ENCODE measurements at places on chromosomes 7 and 10.

DNA sequence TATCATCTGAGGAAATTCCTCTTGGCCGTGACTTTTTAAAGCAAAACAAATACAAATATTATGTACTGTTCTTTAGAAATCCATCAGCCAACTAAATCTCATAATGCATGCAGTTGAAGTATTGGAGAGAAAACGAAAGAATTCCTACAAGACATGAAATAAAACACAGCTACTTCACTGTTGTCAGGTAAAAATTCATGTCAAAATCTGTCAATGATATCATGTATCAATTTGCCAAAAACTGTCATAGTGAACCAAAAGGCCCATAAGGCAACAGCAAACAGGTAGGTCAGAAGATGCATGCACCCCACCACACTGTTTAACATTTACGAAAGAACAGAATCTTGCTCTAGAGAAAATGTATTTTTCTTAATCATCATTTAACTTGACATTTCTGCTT, 2.3 kb downstream of the GPR22 start:
- no peak for DNase-seq

- DNase-seq, result no peak
Observed at GRCh38 chr10:86500846-86501245, 20.7 kb downstream of the WAPL start.

GRCh38 chr7:100089458-100090196, 858 bp downstream of the COPS6 start:
- no peak for DNase-seq

- DNase-seq, result no peak
Observed at GRCh38 chr10:131925011-131925649, 24.3 kb downstream of the PPP2R2D start.

DNA sequence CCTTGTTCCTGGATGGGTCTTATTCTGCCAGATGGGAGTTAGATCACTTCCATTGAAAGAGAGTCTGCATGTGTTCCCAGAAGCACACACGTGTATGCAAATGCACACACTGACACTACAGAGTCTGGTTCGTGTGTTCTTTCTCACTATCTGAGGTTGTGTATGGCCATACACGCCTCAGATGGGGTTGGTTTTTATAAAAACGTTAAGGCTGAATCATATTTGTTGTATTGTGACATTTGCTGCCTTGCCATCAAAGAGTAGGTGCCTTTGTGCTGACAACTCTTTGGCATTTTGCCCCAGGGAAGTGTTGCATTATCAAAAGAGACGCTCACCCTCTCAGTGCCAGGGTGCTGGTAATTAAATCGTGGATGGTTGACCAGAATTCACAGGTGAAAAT, 37.7 kb upstream of the HDAC9 start:
- peak; percentile 59 for DNase-seq

GRCh38 chr7:80600046-80600445, 38.4 kb upstream of the CD36 start:
- DNase-seq, result no peak

GRCh38 chr10:124709861-124710260, 34.3 kb downstream of the FAM53B start:
- no peak for DNase-seq

- no peak for DNase-seq
Observed at GRCh38 chr7:44665531-44666213, 59.2 kb downstream of the OGDH start.

DNA sequence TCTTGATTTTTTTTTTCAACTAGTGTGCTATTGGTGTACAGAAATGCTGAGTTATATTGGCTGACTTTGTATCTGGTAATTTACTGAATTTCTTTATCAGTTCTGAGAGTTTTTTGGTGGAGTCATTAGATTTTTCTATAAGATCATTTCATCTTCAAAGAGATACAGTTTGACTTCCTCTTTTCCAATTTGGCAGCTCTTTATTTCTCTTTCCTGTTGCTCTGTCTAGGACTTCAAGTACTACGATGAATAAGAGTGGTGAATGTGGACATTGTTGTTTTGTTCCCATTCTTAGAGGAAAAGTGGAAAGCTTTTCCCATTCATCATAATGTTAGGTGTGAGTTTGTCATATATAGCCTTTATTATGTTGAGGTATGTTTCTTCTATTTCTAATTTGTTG, 50.2 kb downstream of the LOXL4 start:
- no peak for DNase-seq

GRCh38 chr7:1123715-1124114, 35.8 kb downstream of the GPER1 start:
- DNase-seq, result no peak

GRCh38 chr7:70353946-70354335, 755.7 kb downstream of the AUTS2 start:
- no peak for DNase-seq

DNA sequence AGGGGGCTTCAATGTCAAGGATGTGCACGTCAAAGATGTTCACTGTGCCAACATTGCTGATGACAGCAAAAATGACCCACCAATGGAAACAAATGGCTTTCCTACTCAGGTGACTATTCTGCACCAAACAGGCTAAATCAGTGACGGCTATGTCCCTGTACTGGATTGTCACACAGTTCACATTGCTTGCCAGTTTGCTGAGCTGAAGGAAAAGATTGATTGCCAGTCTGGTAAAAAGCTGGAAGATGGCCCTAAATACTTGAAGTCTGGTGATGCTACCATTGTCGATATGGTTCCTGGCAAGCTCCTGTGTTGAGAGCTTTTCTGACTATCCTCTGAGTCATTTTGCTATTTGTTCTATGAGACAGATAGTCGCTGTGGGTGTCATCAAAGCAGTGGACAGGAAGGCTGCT, 202.2 kb upstream of the ETV1 start:
- DNase-seq, result no peak

- DNase-seq, result no peak
Observed at GRCh38 chr10:113322843-113323242, 230.0 kb upstream of the HABP2 start.

DNA sequence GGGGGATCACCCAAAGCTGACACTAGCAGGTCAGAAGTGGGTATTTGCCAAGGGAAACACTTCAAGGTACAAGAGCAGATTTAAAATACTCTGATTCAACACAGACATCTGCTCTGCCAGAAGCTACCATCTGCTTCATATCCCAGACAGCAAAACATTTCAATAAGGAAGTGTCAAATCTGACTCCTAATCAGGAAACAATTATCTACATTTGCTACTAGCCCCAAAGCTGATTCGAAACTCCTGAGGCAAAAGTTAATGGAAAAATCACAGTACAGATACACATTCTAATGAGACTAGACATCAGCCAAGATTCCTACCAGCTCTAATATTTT, 48.9 kb downstream of the PARD3 start:
- peak; percentile 84 for DNase-seq

DNA sequence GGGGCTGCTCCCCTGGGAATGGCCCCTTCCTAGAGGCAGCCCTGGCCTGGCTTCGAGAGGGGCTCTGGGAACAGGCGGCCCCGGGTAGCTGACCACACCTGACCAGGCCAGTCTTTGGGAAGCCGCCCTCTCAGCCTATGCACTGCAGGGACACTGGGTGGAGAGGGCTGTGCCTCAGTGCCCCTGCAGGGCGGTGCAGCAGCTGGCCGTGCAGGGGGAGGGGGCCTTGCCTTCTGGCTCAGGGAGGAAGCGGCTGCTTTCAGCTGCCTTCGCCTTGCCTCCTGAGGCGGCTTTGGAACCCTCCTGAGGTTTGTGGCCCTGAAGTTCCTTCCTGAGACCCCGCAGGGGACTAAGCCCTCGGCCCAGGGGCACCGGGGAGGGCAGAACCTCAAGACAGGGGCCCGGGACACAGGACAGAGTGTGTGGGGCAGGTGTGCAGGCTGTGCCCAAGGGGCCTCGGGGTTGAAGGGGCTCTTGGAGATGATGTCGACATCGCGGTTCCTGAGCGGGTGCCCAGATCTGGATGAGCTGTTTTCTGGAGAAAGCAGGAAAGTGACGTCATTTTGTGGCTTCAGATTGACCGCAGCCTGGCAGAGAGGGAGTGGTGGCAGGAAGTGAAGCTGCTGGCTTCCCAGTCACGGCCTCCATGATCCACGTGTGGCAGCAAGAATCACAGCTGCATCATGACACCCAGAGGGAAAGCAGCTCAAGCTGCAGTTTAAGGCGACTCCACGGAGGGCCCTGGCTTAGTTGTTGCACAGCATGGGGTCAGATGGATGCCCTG, 17.7 kb downstream of the ADAM8 start:
- DNase-seq, result no peak

- no peak for DNase-seq
Observed at GRCh38 chr7:117755136-117755535, 118.1 kb downstream of the CTTNBP2 start.

DNA sequence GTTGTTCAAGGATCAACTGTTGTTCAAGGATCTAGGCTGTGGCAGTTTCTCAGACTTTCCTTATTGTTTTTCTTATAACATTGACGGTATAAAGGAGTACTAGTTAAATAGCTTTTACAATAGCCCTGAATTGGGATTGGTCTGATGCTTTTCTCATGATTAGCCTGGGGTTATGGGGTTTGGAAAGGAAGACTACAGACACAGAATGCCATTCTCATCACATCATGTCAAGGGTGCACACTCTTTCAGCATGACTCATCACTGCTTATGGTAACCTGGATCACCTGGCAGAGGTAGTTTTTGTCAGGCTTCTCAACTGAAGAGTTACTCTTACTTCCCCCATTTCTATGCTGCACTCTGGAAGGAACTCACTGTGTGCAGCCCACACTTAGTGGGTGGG, 194.2 kb upstream of the NPSR1 start:
- DNase-seq, result no peak

GRCh38 chr10:1364151-1364910, 308.1 kb downstream of the WDR37 start:
- no peak for DNase-seq

- no peak for DNase-seq
Observed at GRCh38 chr10:35208536-35208935, 81.9 kb downstream of the CREM start.

- no peak for DNase-seq
Observed at GRCh38 chr7:117010375-117011133, 57.3 kb downstream of the ST7 start.

DNA sequence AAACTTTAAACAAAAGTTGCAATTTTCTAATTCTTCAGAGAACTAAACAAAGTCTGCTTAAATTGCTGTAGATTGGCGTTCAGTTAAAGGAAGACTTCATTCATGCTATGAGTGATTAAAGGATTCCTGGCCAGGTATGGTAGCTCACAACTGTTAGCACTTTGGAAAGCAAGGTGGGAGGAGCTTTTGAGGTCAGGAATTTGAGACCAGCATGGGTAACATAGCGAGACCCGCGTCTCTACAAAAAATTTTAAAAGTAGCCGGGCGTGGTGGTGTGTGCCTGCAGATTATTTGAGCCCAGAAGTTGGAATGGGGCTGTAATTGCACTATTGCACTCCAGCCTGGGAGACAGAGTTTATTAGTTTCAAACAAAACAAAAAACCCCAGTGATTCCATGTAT, 13.5 kb upstream of the SCRN1 start:
- DNase-seq, result no peak

DNA sequence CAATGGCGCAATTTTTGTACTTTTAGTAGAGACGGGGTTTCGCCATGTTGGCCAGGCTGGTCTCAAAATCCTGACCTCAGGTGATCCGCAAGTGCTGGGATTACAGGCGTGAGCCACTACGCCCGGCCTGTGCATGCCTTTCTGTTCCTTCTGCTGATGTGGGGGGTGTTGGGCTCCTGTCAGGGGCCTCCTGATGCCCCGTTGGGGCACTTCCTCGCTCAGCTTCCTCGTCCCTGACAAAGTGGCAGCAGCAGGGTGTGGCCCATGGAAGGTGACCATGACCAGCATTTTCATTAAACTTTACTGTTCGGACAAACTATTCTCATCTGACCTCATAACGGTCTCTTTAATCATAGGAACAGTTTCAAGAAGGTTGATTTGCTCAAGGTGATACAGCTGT, 69.4 kb downstream of the TBXAS1 start:
- DNase-seq, result no peak

- DNase-seq, result no peak
Observed at GRCh38 chr7:38020121-38020785, 99.8 kb downstream of the EPDR1 start.

- no peak for DNase-seq
Observed at GRCh38 chr10:98318861-98319260, 50.9 kb upstream of the LOXL4 start.

GRCh38 chr10:96470116-96470743, 43.5 kb downstream of the TLL2 start:
- peak; percentile 16 for DNase-seq

GRCh38 chr10:27743012-27743876, 2.4 kb downstream of the MKX start:
- no peak for DNase-seq

DNA sequence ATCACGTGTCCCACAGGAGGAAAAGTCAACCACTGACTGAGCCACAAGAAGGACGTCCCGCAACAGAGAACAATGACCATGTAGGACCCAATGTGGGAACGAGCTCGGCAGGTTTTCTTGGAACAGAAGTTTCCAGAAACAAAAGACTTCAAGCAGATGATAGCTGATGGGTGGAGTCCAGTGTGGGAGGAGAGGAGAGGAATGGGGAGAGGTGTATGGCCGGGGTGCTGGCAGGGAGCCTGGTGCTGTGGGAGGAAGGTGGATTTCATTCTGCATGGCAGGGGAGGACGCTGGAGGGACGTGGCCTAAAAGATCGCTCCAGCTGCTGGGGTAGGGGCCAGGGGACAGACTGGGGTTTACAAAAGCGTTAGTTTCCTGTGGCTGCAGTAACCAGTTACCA, 48.5 kb upstream of the LMTK2 start:
- DNase-seq, result no peak

- no peak for DNase-seq
Observed at GRCh38 chr10:103882285-103883007, 27.1 kb upstream of the SH3PXD2A start.

- no peak for DNase-seq
Observed at GRCh38 chr7:37142958-37143357, 305.7 kb downstream of the ELMO1 start.

DNA sequence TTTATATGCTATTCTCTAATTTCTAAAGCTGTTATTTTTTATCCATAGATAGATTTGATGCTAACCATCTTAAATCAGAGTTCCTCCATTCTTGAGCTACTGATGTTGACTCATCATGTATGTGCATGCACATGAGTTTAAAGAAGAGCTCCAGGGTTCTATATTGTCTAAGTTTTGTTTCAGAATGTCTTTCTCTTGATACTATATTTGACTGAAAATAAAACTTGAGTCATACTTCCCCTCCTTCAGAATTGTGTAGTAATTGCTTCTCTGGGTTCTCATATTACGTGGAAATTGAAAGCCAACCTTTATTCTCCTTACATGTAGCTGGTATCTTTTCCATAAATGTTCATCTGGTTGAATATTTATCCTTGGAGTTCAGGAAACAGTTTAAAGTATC, 89.4 kb downstream of the LRRTM3 start:
- DNase-seq, result no peak

GRCh38 chr7:107122486-107122911, 46.3 kb upstream of the HBP1 start:
- no peak for DNase-seq

GRCh38 chr7:45469103-45469502, 105.1 kb upstream of the ADCY1 start:
- DNase-seq, result no peak

Data from DMS 273 treated with DMSO at 0.1 percent for 48 hours (cell line).